Activated CD8-positive, alpha-beta memory T cell treated with anti-CD3 and anti-CD28 coated beads, Interleukin-2, amount 10 ng/mL, durations not matched to agents 7 days and 5 days (primary cell): ENCODE measurements at places on chromosomes 11 and 22.

DNA sequence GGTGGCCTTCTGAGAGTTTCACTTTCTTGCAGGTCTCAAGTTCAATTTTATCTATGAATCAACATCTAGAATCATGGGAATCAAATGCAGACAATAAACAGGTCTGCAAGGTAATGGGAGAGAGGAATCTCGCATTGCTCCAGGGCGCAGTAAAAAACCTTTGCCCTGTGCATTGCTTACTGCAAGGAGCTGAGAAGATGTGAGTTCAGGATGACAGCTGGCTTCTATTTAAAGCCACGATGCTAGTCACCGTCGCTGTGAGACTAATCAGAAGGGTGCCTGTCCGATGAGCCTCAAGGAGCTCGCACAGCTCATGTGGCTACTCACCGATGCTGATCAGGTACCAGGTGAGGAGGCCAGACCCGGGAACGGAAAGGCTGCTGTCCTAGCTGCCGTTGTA lies 30.2 kb upstream of the APOA1 start:
- no peak for DNase-seq

DNA sequence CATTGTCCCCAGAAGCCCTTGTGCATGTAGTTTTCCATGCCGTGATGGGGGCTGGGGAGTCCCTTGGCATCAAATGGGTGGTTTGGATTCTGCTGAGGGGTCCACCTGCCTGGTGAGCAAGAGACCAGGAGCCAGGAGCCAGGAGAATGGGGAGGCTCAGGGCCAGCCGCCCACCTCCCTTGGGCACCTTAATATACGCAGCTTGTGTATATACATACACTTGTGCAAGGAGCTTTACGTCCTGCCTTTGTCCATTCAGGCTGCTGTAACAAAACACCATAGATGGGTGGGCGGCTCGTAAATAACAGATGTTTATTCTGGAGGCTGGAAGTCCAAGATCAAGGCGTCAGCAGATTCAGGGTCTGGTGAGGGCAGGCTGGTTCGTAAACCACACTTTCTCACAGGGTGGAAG lies 62.5 kb downstream of the SMIM38 start:
- peak; percentile 23 for DNase-seq

- no peak for DNase-seq
These were observed 23.3 kb upstream of the FAM181B start for GRCh38 chr11:82756765-82757639.

GRCh38 chr11:48079596-48079995 lies 99.2 kb downstream of the PTPRJ start:
- DNase-seq, result no peak

DNA sequence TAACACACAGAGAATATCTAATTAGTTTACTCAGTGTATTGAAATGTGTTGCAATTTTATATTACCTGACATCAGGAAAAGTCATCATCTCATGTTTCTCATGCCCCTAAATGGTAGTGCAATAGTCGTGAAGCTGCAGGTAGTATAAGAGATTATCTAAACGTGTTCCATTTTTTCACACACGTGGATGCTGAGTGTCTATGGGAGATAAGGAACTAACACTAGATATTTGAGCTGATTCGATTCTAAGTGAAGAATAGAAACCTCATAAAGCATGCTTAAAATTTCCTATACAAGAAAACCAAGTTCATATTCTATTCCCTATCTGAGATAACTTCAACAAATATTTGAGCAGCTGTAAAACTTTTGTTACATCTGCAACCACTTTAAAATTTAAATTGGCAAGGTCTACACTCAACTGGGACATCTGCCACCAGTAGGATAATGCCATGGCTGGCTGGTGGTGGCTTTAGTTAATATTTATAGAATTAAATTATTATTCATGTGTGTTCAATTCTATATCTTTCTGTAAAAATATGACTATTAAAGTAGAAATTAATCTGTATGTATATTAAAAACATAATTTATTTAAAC lies 388.8 kb downstream of the LUZP2 start:
- DNase-seq, result no peak

DNA sequence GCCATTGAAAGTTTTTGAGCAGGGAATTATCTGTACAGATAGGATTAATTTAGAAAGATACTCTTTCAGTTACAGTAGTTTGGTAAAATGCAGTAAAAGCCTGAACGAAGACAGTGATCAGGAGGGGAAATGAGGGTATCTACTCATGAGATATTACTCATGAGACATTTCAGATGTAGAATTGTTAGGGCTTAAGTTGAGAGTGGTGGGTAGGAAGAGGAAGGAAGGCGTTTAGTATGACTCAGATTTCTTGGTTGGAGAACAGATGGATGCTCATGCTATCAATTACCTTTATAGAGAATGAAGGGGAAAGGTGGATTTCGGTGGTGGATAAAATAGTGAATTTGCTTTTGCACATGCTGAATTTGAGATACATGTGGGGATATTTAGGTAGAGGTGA lies 15.8 kb downstream of the CCDC81 start:
- DNase-seq, result no peak

- DNase-seq, result no peak
These were observed 1457.0 kb downstream of the BRD1 start for GRCh38 chr22:48370508-48371325.

GRCh38 chr11:30635401-30635989 lies 49.3 kb upstream of the MPPED2 start:
- no peak for DNase-seq

DNA sequence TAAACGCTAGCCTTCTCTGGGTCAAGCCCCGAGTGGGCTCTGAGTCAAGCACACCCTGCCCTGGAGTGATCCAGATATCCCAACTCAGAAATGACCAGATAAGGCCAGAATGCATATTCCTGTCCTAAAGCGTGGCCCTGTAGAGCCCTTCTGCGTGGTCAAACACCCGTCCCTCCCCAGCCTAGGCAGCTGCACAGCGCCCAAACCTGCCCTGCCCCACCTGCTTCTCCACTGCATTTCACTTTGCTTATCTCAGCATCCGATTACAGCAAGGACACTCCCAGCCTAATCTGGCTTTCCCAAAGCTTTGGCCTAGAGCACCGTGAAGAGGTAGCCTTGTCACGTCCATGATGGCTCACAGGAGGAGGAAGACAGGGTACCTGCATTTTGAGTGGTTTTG lies 11.9 kb upstream of the TMPRSS4 start:
- no peak for DNase-seq

- DNase-seq, result no peak
These were observed 1394.7 kb downstream of the BRD1 start for GRCh38 chr22:48432781-48433518.

DNA sequence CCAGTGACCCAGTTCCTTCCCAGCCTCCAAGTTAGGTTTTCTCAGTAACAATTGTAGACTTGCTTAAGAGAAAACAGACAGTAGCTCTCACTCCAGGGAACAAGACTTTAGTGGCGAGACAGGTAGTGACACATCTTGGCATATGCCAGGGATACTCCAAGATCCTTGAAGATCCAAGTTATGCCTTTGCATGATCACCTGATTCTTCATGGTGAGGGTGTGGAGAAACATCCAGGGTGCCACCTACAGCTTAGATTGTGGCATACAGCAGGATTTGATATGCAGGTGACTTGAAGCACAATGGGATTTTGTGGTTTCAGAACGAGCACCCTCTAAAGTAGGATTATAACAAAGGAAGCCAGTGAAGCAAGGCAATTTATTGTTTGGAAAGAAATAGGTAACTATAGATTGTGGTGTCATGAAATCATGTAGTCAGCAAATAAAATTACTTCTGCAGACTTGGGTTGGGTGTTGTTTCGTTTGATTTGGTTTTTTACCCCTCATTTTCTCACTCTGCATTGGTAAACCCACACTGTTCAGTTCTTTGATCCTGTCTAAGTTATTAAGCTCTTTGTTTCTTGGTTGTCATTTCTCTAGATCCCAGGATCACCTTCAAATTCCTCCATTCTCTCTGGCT lies 9.2 kb downstream of the POU2AF3 start:
- no peak for DNase-seq

DNA sequence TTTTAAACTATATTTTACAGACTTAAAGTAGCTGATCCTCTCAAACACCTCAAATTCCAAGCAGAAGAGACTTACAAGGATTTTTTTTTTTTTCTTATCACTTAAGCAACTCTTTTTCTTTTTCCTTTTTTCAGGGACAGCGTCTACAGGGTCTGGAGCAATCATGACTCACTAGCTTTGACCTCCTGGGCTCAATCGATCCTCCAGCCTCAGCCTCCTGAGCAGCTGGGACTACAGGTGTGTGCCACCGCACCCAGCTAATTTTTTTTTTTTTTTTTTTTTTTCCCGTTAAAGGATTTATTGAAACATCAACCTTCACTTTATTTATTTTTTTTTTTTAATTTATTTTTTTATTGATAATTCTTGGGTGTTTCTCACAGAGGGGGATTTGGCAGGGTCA lies 4.5 kb upstream of the MACROD1 start:
- no peak for DNase-seq

GRCh38 chr11:93567401-93567895 lies 24.3 kb upstream of the SMCO4 start:
- no peak for DNase-seq

GRCh38 chr22:46473021-46473779 lies 64.2 kb downstream of the CELSR1 start:
- no peak for DNase-seq

DNA sequence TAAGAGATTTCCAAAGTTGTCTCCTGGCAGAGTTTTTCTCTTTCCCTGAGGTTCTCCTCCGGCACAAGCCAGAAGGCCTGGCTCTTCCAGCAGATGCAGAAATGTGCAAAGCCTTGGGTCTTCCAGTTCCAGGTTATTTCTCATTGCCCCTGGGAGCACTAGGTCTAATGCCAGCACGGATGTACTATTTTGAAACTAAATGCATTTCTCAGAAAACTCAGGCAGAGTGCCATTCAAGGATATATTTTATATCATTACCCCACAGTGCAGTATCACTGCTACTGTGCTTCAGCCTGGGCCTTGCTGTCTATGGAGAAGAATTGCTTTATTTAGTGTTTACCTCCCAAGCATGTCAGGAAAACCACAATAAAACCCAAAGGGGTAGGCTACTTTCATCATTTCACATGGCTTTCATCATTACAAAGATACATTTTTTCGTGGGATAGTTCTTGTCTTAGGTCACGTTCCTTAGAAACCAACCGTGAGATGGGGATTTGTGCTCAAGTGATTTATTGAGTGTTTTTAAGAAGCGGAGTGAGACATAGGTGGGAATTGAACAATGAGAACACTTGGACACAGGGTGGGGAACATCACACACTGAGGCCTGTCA lies 22.4 kb upstream of the FZD4 start:
- DNase-seq, result no peak
